ENCODE measurements at places on chromosomes 3 and 15. TPM values are rescaled to one million over a fixed set of nuclear protein-coding genes. Genes with fewer than 3 reads are reported as not detected.

Gene SNTN
- 0.24 TPM for total RNA-seq

Gene PEX11A
- total RNA-seq: 11.8 TPM

Gene LMOD3
- 0.11 TPM for total RNA-seq

Gene ZSCAN29
- 29.8 TPM for total RNA-seq

Gene POLQ
- 3.0 TPM for total RNA-seq

Gene SHQ1
- 20.1 TPM for total RNA-seq

Gene FMN1
- total RNA-seq: 1.8 TPM

Gene ARHGAP31
- total RNA-seq: 60.6 TPM

Gene GLDN
- total RNA-seq: 0.07 TPM

GRCh38 chr3:114557791-114558190, 264.0 kb downstream of the TIGIT start:
- no peak overlapping the region for H3K4me3 ChIP-seq
- no peak for DNase-seq
- H3K36me3 ChIP-seq: no peaks in the 10 kb centered on the region
- H3K4me1 ChIP-seq: no peaks in the 10 kb centered on the region
- no peaks in the 10 kb centered on the region for H3K27me3 ChIP-seq

- no peaks in the 10 kb centered on the region for H3K27me3 ChIP-seq
- no peak overlapping the region for H3K4me3 ChIP-seq
- peak; percentile 43 for DNase-seq
Observed at GRCh38 chr15:74790080-74790916, 8.4 kb downstream of the CSK start.

- H3K27me3 ChIP-seq: peaks cover 5% of the 10 kb centered on the region
- H3K27ac ChIP-seq: no peak overlapping the region
- H3K4me1 ChIP-seq: no peaks in the 10 kb centered on the region
- no peak for DNase-seq
- H3K36me3 ChIP-seq: no peaks in the 10 kb centered on the region
Observed at GRCh38 chr3:134809427-134810051, 14.5 kb downstream of the EPHB1 start.

- DNase-seq: peak; percentile 86
- no peaks in the 10 kb centered on the region for H3K36me3 ChIP-seq
- H3K27me3 ChIP-seq: peaks cover 3% of the 10 kb centered on the region
- H3K27ac ChIP-seq: no peak overlapping the region
- peaks cover 4% of the 10 kb centered on the region for H3K4me1 ChIP-seq
Observed at GRCh38 chr3:57078344-57078634, 17.8 kb downstream of the SPATA12 start.

GRCh38 chr3:2568929-2569328, 470.3 kb downstream of the CNTN4 start:
- no peaks in the 10 kb centered on the region for H3K36me3 ChIP-seq
- H3K4me1 ChIP-seq: no peaks in the 10 kb centered on the region
- H3K27me3 ChIP-seq: no peaks in the 10 kb centered on the region
- H3K27ac ChIP-seq: no peak overlapping the region
- no peak overlapping the region for H3K4me3 ChIP-seq

DNA sequence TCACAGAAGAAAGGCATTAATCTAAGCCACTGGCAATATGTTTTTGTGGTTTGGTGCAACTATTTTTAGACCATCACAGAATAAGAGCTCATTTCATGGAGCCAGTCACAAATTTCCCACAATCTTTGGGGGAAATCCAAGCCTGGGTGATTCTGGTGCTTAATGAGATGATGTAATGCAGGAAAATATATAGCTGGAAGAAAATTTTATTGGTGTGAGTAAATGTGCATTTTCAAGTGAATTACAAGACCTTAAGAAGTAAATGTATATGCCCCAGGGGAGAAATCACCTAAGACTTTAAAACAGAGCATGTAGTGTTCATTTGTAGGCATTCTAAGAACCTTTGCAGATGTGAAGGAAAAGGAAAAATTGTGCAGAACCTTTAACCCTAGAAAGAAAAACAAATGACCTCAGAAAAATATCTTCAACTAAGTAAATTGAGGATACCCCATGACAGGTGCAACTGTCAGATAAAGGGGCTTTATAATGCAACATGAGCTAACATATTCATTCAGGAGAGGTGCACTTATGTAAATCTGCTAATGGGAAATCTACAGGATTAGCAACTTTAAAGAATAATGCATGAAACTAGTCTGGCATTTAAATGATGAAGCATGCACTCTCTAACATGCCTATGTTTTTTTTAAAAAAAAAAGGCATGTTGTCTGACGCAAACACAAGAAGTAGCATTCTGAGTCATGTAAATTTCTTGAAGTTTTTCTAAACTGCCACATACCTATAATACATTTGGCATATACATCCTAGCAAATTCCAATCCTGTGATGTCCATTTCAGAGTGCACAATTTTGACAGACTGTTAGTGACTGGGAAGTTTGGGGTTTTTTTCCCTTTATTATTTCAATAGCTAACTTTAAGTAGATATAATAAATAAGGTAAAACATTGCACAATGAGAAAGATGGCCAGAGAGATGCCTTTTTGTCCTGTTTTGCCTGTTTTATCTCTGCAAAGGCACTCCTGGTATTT, 105.1 kb downstream of the MEX3B start:
- H3K4me3 ChIP-seq: no peak overlapping the region
- no peaks in the 10 kb centered on the region for H3K27me3 ChIP-seq
- no peaks in the 10 kb centered on the region for H3K36me3 ChIP-seq
- DNase-seq: peak; percentile 36
- no peak overlapping the region for H3K27ac ChIP-seq

GRCh38 chr15:89971592-89971997, 29.5 kb upstream of the ZNF710 start:
- no peaks in the 10 kb centered on the region for H3K36me3 ChIP-seq
- DNase-seq: peak; percentile 70
- no peak overlapping the region for H3K4me3 ChIP-seq

DNA sequence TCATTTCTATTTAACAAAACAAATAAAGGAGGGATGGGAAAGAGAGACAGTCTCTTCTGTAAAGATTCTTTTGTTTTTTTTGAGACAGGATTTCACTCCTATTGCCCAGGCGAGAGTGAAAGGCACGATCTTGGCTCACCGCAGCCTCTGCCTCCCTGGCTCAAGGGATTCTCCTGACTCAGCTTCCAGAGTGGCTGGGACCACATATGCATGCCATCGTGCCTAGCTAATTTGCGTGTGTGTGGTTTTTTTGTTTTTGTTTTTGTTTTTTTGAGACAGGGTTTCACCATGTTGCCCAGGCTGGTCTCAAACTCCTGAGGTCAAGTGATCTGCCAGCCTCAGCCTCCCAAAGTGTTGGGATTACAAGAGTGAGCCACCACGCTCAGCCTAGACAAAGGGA, 23.3 kb downstream of the STAG1 start:
- peaks cover 12% of the 10 kb centered on the region for H3K4me1 ChIP-seq
- H3K36me3 ChIP-seq: no peaks in the 10 kb centered on the region
- H3K27me3 ChIP-seq: no peaks in the 10 kb centered on the region
- no peak overlapping the region for H3K4me3 ChIP-seq
- DNase-seq: peak; percentile 76

GRCh38 chr15:33059184-33059583, 135.3 kb downstream of the FMN1 start:
- no peak overlapping the region for H3K27ac ChIP-seq
- H3K4me1 ChIP-seq: peaks cover 2% of the 10 kb centered on the region
- DNase-seq: peak; percentile 5
- no peaks in the 10 kb centered on the region for H3K36me3 ChIP-seq
- no peak overlapping the region for H3K4me3 ChIP-seq
- no peaks in the 10 kb centered on the region for H3K27me3 ChIP-seq

GRCh38 chr15:80526556-80527340, 122.6 kb downstream of the ARNT2 start:
- H3K36me3 ChIP-seq: no peaks in the 10 kb centered on the region
- no peaks in the 10 kb centered on the region for H3K4me1 ChIP-seq
- H3K4me3 ChIP-seq: no peak overlapping the region
- no peak overlapping the region for H3K27ac ChIP-seq
- peak; percentile 76 for DNase-seq

GRCh38 chr15:31605467-31605931, 278.9 kb downstream of the KLF13 start:
- H3K4me3 ChIP-seq: no peak overlapping the region
- no peak overlapping the region for H3K27ac ChIP-seq
- DNase-seq: peak; percentile 5
- peaks cover 3% of the 10 kb centered on the region for H3K4me1 ChIP-seq
- H3K36me3 ChIP-seq: no peaks in the 10 kb centered on the region

DNA sequence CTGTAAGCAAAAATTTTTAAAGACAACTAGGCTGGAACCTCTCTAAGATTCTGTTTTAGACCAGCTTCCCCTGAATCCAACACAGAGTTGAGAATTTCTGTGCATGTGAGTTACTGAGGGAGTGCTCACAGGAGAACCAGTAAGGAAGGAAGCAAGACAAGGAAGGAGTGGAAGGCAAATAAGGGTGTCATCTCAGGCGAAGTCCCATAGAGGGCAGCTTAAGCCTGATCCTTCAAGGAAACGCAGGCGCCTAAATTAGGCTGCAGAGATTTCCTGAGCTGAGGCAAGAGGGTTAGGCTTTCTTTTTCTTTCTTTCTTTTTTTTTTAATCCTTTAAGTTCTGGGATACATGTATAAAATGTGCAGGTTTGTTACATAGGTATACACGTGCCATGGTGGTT, 36.2 kb upstream of the COL6A6 start:
- H3K4me3 ChIP-seq: no peak overlapping the region
- DNase-seq: peak; percentile 41
- H3K36me3 ChIP-seq: no peaks in the 10 kb centered on the region
- peaks cover 4% of the 10 kb centered on the region for H3K27me3 ChIP-seq
- H3K4me1 ChIP-seq: no peaks in the 10 kb centered on the region
- no peak overlapping the region for H3K27ac ChIP-seq

DNA sequence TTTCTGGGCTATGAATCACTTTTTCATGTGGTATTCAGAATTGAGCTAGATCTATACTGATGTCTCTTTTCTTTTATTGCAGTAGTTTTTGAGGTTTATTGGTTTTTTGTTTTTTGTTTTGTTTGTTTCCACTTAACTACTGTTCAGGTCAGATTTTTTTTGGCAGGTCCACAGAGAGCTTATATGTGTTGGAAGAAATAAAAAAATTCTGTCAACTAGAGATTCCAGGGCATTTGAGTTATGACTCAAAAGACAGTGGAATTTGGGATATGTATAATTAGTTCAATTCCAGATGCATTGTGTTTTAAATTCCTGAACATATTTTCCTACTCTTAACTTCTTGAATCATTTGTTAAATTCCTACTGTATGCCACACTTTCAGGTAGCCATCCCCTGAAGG, 727.2 kb downstream of the SI start:
- no peaks in the 10 kb centered on the region for H3K4me1 ChIP-seq
- H3K27ac ChIP-seq: no peak overlapping the region
- H3K36me3 ChIP-seq: no peaks in the 10 kb centered on the region

- H3K27ac ChIP-seq: no peak overlapping the region
- H3K4me1 ChIP-seq: no peaks in the 10 kb centered on the region
- peaks cover 3% of the 10 kb centered on the region for H3K36me3 ChIP-seq
- H3K27me3 ChIP-seq: no peaks in the 10 kb centered on the region
- no peak for DNase-seq
- H3K4me3 ChIP-seq: no peak overlapping the region
Observed at GRCh38 chr3:100614941-100615340, 5.5 kb downstream of the ADGRG7 start.

- no peak for DNase-seq
- no peak overlapping the region for H3K27ac ChIP-seq
- peaks cover 38% of the 10 kb centered on the region for H3K36me3 ChIP-seq
- no peaks in the 10 kb centered on the region for H3K27me3 ChIP-seq
- H3K4me3 ChIP-seq: no peak overlapping the region
Observed at GRCh38 chr3:128620268-128620691, 30.3 kb downstream of the RPN1 start.

- no peak overlapping the region for H3K4me3 ChIP-seq
- no peaks in the 10 kb centered on the region for H3K4me1 ChIP-seq
- DNase-seq: no peak
- no peaks in the 10 kb centered on the region for H3K36me3 ChIP-seq
- H3K27me3 ChIP-seq: no peaks in the 10 kb centered on the region
- H3K27ac ChIP-seq: no peak overlapping the region
Observed at GRCh38 chr15:26391567-26392194, 381.2 kb downstream of the GABRB3 start.

- H3K27me3 ChIP-seq: no peaks in the 10 kb centered on the region
- H3K36me3 ChIP-seq: no peaks in the 10 kb centered on the region
- no peak overlapping the region for H3K4me3 ChIP-seq
- H3K4me1 ChIP-seq: peaks cover 22% of the 10 kb centered on the region
- DNase-seq: no peak
Observed at GRCh38 chr15:38010395-38010794, 76.0 kb downstream of the TMCO5A start.

DNA sequence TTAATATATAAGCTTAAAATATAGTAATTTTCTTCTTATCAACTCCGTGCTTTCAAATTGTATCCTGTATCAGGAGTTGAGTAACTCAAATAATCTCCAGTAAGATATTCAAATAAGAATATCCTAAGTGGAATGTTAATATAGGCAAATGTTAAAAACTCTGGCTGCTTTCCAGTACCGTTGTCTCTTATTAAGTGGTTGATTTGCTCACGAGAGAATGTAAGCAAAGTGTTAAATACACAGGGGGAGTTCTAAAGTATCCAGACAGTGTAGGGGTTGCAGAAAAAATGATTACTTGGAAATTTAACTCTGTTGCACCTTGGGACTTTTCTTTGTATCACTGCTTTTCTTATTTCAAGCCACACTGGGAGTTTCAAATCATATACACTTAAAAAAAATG, 478.9 kb upstream of the TBL1XR1 start:
- no peaks in the 10 kb centered on the region for H3K36me3 ChIP-seq
- no peaks in the 10 kb centered on the region for H3K27me3 ChIP-seq
- H3K4me1 ChIP-seq: no peaks in the 10 kb centered on the region
- peak; percentile 34 for DNase-seq
- H3K27ac ChIP-seq: no peak overlapping the region
- no peak overlapping the region for H3K4me3 ChIP-seq

- no peak for DNase-seq
- no peak overlapping the region for H3K4me3 ChIP-seq
- H3K27me3 ChIP-seq: no peaks in the 10 kb centered on the region
- H3K36me3 ChIP-seq: no peaks in the 10 kb centered on the region
- peaks cover 7% of the 10 kb centered on the region for H3K4me1 ChIP-seq
- H3K27ac ChIP-seq: no peak overlapping the region
Observed at GRCh38 chr3:23240171-23240785, 37.2 kb downstream of the UBE2E2 start.

DNA sequence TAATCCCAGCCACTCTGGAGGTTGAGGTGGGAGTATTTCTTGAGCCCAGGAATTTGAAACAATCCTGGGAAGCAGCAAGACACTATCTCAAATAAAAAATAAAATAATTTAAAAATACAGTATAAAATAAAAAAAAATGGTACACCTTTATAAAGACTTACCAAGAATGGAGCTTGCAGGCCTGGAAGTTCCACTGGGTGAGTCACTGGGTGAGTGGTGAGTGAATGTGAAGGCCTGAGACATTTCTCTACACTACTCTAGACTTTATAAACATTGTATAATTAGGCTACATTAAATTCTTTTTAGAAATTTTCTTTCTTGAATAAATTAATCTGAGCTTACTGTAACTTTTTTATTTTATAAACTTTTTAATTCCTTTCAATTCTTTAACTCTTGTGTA, 609.1 kb upstream of the BCHE start:
- no peak overlapping the region for H3K27ac ChIP-seq
- H3K27me3 ChIP-seq: no peaks in the 10 kb centered on the region
- no peak for DNase-seq
- H3K36me3 ChIP-seq: no peaks in the 10 kb centered on the region
- H3K4me3 ChIP-seq: no peak overlapping the region

GRCh38 chr3:38558864-38559263, 62.7 kb downstream of the EXOG start:
- no peaks in the 10 kb centered on the region for H3K36me3 ChIP-seq
- no peaks in the 10 kb centered on the region for H3K27me3 ChIP-seq
- H3K4me1 ChIP-seq: no peaks in the 10 kb centered on the region
- H3K4me3 ChIP-seq: no peak overlapping the region
- no peak for DNase-seq

GRCh38 chr3:23114432-23114831, 88.7 kb upstream of the UBE2E2 start:
- H3K27ac ChIP-seq: no peak overlapping the region
- no peak overlapping the region for H3K4me3 ChIP-seq
- H3K27me3 ChIP-seq: no peaks in the 10 kb centered on the region
- no peaks in the 10 kb centered on the region for H3K36me3 ChIP-seq
- H3K4me1 ChIP-seq: peaks cover 12% of the 10 kb centered on the region

Data from cardiac muscle cell (in vitro differentiated cells and primary cell).